ENCODE measurements at places on chromosomes 5 and 9. TPM values are rescaled to one million over a fixed set of nuclear protein-coding genes. Genes with fewer than 3 reads are reported as not detected.

The SPINK13 gene
- not detected for total RNA-seq

GRCh38 chr9:61666849-61667371, 477.1 kb downstream of the SPATA31A7 start:
- no peak for DNase-seq

DNA sequence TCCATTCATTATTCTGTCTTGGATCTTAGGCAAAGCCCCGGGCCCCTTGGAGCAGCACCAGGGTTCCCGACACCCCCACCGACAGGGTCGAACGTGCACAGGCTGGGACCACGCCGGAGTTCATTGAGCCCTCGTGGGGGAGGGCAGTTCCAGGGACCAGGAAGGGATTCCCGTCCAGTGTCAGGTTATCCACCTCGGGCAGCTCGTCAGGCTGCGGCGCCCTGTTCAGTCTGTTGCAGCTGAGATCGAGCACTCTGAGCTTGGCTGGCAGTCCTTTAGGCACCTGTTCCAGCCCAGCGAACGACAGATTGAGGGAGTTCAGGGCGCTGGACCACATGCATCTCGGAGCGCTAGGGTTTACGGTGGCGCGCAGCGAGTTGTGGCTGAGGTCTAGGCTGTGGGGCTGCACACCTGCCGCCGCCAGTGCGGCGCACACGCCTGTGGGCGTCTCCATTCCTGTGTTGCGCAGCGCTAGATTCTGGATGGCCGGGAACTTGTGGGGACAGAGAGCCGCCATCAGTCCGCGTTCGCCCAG, 1.1 kb downstream of the CD14 start:
- no peak for DNase-seq

DNA sequence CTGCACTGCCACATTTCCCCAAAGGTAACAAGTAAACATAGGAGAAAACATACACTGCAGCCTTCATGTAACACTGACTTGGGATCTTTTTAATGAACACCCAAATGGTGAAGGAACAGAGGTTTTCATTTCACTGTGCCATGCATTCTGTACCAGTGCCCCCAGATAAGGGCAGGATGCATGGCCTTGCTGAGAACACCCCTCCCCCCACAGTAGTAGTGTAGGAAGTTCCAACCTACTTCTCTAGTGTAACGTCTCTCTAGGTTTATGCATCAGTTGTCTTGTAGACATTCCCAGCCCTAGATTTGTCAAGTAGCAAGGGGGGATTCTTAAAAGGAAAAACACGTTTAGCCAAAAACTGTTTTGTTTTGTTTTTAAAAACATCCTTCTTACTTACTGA, 29.9 kb downstream of the MAP3K1 start:
- DNase-seq: no peak

GRCh38 chr5:37251665-37252064, 2.5 kb upstream of the CPLANE1 start:
- no peak for DNase-seq

GRCh38 chr9:18163146-18163545, 310.8 kb upstream of the ADAMTSL1 start:
- DNase-seq: no peak

The C7 gene
- total RNA-seq: 59.9 TPM

The LRRC19 gene
- total RNA-seq: 98.5 TPM

The PALM2AKAP2 gene
- total RNA-seq: 2.7 TPM

DNA sequence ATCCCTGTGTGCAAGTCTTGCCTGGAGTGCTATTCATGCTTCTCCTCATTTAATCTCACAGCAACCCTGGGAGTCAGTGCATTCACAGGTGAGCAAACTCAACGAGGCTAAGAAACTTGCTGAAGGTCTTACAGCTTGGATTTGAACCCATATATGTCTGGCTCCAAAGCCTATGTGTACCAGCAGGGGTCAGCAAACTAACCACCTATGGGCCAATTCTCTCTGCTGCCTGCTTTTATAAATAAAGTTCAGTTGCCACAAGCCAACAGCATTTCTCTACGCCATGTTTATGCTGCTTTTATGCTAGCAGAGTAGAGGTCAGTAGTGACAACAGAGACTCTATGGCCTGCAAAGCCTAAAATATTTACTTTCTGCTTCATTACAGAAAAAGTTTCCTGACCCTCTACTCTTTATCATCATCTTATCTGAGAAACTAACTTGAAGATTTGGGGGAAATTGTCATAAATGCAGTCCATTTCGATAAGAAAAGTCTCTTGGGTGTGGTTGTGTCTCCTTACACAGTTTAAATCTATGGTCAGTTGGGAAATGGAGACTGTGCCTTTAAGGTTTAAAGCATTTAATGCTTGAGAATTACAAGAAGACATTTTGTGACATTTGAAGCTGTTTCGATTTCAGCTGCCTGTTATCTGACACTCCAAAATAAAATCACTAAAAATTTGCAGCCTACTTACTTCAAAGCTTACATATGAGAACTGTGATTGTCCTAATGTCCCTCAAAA, 137.7 kb downstream of the PRELID2 start:
- DNase-seq: peak; percentile 13

DNA sequence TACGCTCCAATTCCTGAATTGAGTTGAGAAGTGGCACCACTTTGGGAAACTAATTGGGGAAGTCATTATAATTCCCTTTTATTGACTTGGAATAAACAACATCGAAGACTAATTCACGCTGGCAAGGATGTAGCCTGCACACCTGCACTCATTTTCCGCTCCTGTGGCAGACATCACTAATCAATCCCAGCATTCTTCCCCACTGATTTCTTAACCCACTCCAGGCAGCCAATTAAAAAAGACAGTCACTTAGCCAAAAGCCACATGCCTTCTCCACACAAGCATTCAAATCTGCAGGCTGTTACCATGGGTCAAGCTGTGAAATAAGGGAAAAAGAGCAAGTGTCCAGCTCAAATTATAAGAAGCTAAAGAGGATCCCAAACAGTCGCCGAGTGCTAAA, 68.2 kb upstream of the HRH2 start:
- DNase-seq: no peak

DNA sequence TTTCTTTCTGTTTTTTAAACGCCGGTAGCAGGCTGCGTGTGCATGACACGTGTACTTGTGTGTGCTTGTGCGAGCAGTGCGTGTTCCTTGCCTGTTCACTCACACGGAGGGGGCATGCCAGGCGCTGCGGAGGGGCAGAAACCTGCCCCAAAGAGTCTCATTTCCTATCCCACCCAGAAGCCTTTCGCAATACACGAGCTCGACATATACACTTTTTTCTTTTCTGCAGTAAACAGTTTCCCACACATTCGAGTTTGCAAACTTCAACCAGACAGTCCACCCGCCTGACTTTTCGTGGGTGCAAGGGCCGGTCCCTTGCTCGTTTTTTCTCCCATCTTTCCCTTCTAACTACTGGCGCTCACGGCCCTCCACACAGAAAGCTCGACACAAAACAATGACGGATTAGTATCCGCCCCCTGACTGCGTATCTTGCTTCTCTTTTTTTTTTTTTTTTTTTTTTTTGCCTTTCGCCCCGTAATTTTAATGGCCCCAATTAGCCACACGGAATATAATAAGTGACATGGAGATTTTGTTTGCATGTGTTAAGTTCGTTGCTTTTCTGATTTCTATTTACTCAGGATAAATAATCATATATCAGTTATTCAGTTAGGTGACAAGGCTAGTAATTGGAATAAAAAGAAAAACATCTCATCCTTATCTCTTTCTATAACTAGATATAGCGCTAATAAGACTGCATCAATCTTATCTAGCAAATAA, 5.3 kb upstream of the OTP start:
- no peak for DNase-seq

The PROB1 gene
- total RNA-seq: 0.55 TPM

DNA sequence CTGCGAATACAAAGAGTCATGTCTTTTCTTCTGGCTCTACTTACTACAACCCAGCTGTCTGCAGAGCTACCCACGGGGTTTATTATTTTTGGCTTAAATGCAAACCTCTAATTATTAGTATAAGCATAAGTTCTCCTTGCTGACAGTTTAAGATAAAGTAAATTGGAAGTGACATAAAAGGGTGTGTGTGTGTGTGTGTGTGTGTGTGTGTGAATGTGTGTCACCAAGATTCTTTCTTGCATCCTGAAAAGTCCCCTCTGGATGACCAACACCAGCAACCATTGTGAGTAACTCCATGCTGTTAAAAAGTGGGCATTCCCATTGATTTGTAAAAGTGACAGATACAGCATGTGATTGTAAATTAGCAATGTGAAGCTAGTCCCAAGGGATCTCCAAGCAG, 803.8 kb upstream of the ZNF608 start:
- no peak for DNase-seq

DNA sequence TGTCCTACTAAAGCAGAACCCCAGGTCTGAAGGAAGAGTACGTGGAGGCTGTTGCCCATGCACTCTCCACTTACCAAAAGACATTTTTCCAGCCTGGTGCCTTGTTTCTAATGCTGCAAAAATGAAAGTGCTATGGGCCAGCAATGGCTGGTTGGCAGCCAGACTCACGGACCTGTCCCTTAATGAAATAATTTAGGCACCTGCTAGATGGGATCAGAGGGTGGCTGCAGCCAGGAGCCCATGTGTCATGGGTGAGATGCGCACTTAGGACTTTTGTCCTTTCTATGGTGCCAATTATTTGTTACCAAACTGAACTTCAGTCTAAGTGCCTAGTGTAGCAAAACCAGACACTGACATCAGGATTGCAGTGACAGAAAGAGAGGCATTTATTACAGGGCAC, 276.3 kb downstream of the YTHDC2 start:
- no peak for DNase-seq

GRCh38 chr9:105421154-105421553, 26.7 kb upstream of the FSD1L start:
- DNase-seq: no peak

The LCN15 gene
- 8.0 TPM for total RNA-seq

GRCh38 chr9:4402501-4402900, 87.8 kb upstream of the SLC1A1 start:
- DNase-seq: no peak

The CKMT2 gene
- 0.64 TPM for total RNA-seq

The SMIM27 gene
- total RNA-seq: 8.8 TPM

GRCh38 chr5:1399737-1400136, 45.5 kb downstream of the SLC6A3 start:
- no peak for DNase-seq

The QRFP gene
- not detected for total RNA-seq

The FOCAD gene
- 29.2 TPM for total RNA-seq

The CER1 gene
- total RNA-seq: not detected

The RNF183 gene
- total RNA-seq: 0.85 TPM

- no peak for DNase-seq
Observed at GRCh38 chr5:127410959-127411358, 106.5 kb upstream of the PRRC1 start.

- peak; percentile 77 for DNase-seq
Observed at GRCh38 chr9:93450945-93451815, at the start of gene FAM120A. Gene FAM120A (plus strand): TSS chr9:93451685. CDS start chr9:93451916, 231 bp downstream.

DNA sequence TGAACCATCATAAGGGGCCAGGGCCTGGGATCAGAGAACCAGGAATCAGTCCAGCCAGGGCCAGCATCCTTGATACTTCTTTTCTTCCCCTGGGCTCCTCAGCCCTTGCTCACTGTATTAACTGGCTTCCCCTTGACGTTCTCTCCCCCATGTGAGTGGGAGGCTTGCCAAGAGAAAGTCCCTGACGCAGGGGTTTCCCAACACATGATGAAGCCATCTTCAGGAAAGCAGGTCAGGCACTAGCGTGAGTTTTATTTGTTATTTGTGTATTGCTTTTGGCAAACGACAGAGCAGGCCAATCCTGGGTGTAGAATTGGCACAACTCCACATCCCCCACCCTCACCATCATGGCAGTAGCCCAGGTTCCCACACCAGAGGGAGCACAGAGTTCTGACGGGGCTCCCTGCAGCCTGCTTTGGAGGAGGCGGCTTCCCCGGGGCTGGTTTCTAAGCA, 165.5 kb upstream of the NFIL3 start:
- DNase-seq: peak; percentile 9

Data from left colon (tissue), 2 donors.